ENCODE measurements at places on chromosomes 2 and 18.

DNA sequence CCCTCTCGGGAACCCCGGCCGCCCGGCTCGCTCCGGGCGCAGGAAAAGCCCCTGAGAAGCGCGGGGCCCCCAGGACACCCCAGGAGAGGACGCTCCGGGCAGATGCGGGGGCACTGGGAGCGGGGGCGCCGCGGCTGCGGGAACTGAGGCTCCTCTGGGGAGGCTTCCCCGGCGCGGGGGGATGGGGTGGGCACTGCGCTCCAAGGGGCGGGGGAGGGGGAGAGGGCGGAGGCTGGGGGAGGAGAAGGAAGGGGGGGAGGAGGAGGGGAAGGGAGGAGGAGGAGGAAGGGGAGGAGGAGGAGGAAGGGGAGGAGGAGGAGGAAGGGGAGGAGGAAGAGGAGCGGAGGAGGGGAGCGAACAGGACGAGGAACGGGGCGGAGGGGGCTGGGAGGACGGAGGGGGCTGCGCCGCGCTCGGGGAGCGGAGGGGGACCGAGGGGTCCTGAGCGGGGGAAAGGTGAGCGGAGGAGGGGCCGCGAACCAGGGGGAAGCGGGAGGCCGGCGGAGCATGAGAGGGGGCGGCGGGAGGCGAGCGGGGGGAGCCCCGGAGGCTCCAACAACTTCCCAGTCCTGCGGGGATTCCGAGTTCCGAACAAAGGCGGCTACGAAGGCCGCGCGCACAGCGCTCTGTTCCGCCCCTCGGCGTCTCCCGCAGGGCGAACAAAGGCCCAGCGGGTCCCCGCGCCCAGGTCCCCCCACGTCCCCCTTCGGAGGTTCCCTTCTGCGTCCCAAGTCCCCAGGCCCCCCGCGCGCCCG, 742 bp downstream of the PXDN start:
- peaks cover 53% of the 10 kb centered on the region for H3K27me3 ChIP-seq
- DNase-seq, result no peak
- no peak overlapping the region for H3K4me3 ChIP-seq
- peaks cover 5% of the 10 kb centered on the region for H3K4me1 ChIP-seq

GRCh38 chr2:197237291-197238042, 73.1 kb downstream of the ANKRD44 start:
- peak overlapping the region; percentile 95 for H3K27ac ChIP-seq
- DNase-seq, result no peak
- H3K36me3 ChIP-seq, result peaks cover 6% of the 10 kb centered on the region
- H3K4me3 ChIP-seq, result no peak overlapping the region
- no peaks in the 10 kb centered on the region for H3K27me3 ChIP-seq

DNA sequence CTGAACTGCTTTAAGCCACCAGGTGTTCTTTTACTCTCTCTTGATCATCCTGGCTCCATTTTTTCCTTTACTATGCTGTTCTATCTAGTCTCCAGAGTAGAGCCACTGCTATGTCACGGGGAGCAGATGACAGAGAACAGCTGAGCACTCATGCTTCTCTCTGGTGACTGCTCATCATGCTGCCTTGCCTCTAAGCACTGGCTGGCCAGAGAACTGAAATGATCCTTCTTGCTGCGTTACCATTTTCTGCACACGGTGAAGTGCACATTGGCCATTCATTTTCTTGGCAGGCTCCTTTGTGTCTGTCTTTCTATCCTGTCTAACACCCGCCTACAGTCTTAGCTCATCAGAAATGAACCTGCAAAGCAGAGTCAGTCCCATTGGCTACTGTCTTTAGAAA, 86.0 kb downstream of the KCTD1 start:
- H3K27me3 ChIP-seq, result no peaks in the 10 kb centered on the region
- no peaks in the 10 kb centered on the region for H3K36me3 ChIP-seq
- H3K4me3 ChIP-seq, result no peak overlapping the region
- H3K4me1 ChIP-seq, result no peaks in the 10 kb centered on the region
- H3K27ac ChIP-seq, result no peak overlapping the region
- no peak for DNase-seq

DNA sequence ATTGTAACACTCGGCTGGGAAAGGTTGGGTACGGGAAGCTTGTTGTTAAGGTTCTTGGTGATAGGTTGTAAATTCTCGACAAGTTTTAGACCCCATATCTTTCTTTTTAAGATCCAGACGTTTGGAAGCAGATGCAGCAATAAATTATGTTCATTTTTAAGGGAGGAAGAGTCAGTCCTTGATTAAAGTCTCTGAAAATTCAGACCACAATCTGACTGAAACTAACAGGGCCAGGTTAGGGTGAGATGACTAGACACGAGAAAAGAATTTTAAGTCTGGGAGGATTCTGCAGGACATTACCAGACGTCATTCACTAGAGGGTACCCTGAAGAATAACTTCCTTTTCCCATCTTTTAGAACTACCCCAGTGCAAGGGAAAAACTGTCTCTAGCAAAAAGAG, 16.1 kb downstream of the WIPF1 start:
- H3K36me3 ChIP-seq, result peaks cover 6% of the 10 kb centered on the region
- H3K27ac ChIP-seq, result peak overlapping the region; percentile 52
- no peak overlapping the region for H3K4me3 ChIP-seq
- H3K27me3 ChIP-seq, result no peaks in the 10 kb centered on the region

GRCh38 chr2:237471438-237472186, 15.4 kb upstream of the MLPH start:
- H3K4me3 ChIP-seq, result no peak overlapping the region
- H3K36me3 ChIP-seq, result no peaks in the 10 kb centered on the region
- no peak for DNase-seq

DNA sequence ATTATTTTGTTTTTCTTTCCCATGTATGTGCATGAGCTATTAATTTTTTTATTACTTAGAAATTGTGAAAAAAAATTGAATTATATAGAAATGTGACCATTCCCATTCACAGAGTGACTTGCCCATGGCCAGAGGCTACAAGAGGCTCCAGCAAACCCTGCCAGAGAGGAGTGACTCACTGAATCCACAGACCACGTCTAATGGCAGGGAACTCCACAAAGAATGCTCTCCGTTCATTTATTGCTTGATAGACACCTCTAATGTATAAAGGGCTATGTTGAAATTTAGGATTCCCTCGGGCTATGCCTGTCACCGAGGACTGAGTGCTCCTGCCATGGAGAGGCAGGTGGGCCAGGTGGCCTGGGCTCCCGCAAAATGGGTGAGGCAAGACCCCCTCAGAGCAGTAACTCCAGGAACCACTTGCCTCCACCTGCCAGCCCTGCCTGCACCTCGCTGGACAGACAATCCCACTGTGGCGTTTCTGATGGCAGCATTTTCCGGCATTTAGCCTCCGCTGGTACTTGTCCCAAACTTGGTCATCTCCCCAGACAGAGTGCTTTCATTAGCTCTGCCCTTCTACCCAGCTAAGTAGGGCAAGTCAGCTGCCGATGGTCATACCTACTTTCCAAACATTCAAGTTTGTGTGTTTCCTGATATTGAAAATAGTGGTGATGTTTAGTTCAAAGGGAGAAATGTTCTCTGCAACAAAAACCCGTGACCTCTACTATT, 200.3 kb downstream of the PRKCE start:
- no peak overlapping the region for H3K4me3 ChIP-seq
- no peaks in the 10 kb centered on the region for H3K4me1 ChIP-seq
- no peaks in the 10 kb centered on the region for H3K27me3 ChIP-seq
- no peak overlapping the region for H3K27ac ChIP-seq

DNA sequence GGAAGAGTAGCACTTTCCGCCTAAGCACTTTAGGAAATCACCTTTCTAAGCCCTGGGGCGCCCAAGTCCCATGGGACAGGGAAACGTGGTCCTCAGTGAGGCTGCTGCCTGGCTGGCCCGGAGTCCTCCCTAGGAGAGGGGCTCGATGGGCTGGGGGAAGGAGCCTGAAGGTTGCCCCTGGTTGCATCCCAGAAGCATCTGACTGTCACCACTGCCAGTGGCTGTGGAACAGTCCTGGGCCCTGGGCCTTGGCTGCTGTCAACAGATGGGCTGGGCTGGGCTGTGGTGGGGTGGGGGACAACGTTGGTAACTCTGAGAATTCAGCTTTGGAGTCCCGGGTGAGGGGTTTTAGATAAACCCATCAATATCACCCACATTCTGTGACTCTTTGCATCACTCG, 22.5 kb downstream of the ASB1 start:
- H3K36me3 ChIP-seq, result peaks cover 83% of the 10 kb centered on the region
- no peaks in the 10 kb centered on the region for H3K4me1 ChIP-seq
- DNase-seq, result no peak
- H3K27ac ChIP-seq, result no peak overlapping the region
- no peaks in the 10 kb centered on the region for H3K27me3 ChIP-seq

DNA sequence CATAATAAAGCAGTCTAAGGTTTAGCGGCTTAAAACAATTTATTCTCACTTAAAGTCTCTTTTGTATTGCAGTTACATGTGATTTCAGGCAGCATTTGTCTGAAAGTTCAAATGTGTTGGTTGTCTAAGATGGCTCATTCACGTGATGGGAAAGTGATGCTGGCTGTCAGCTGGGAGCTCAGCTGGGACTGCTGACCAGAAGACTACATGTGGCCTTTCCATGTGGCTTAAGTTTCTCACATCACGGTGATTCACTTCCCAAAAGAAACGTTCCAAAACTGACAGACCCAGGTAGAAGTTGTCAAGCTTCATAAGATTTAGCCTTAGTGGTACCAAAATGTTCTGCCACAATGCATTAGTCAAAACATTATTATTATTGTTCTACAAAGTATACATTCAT, 76.9 kb downstream of the TMEM131 start:
- no peaks in the 10 kb centered on the region for H3K36me3 ChIP-seq
- H3K4me1 ChIP-seq, result no peaks in the 10 kb centered on the region
- H3K4me3 ChIP-seq, result no peak overlapping the region
- no peak for DNase-seq

DNA sequence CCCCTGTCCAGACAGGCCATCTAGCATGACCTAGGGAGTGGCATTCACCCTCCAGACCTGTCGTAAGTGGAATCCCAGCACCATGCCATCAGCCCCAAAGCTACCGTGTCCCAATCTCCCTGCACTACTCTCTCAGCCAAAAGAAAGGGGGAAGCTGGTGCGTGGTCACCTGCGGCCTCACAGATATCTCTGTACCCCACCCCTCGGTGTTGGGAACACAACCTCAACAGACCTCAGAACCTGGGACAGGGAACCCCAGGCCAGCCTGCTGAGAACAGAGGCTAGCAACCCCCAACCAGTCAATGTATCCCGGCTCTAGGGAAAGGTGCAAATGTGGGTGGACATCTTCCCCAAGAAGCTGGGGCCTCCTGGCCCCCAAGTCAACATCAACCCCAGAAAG, 38.2 kb downstream of the LMAN2L start:
- no peak overlapping the region for H3K27ac ChIP-seq
- H3K27me3 ChIP-seq, result no peaks in the 10 kb centered on the region
- DNase-seq, result no peak
- no peaks in the 10 kb centered on the region for H3K4me1 ChIP-seq
- no peak overlapping the region for H3K4me3 ChIP-seq

DNA sequence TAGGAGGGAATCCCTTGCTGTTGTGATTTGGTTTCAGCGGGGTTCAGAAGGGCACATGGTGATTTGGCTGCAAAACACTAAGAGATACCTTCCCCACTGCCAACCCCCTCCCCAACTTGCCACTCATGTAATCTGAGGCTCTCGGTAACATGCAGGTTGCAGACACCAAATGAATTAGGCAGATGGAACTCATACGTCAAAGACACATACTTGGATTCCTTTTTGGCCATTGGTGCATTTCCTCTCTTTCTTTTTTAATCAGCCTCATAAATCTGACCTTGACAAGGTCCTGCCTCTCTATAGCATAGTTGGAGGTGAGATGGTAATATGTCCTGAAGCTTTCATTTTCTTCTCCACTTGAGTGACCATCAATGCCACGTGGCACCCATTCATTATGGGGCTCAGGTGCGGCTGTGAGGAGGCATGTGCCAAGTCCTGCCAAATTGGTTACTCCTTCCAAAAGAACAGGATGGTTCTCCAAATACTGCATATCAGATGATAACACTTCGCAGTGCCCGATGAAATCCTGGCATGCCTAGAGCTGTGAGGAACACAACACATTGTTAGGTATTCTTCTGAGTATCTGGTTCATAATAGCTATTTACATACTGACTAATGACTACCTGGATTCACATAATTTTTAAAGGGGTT, 8.3 kb upstream of the TMEM178A start:
- H3K4me3 ChIP-seq, result no peak overlapping the region
- H3K27me3 ChIP-seq, result no peaks in the 10 kb centered on the region
- no peak for DNase-seq
- H3K4me1 ChIP-seq, result no peaks in the 10 kb centered on the region
- no peaks in the 10 kb centered on the region for H3K36me3 ChIP-seq

DNA sequence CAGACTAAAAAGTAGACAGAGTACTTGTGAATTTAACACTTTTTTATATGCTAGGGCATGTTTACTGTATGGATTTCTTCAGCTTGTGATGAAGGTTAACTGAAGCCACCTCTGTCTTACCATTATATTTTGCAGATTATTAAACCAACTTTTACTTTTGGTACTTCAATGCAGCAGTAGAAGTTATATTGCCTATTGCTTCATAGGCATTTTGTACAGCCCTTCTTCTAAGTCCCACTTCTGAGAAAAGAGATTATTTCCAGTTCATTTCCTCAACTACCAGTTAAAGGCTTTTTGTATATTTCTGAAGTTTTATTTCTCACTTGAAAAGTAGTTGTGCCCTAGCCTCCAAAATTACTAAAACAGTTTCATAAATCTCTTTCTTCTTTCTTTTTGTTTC, 256.4 kb upstream of the FBXO11 start:
- H3K27me3 ChIP-seq, result no peaks in the 10 kb centered on the region
- no peak for DNase-seq

All from T-cell (primary cell).